ENCODE measurements at places on chromosomes 2 and 18.

- DNase-seq: no peak
Measured at GRCh38 chr18:8745355-8746014, 40.1 kb downstream of the MTCL1 start.

DNA sequence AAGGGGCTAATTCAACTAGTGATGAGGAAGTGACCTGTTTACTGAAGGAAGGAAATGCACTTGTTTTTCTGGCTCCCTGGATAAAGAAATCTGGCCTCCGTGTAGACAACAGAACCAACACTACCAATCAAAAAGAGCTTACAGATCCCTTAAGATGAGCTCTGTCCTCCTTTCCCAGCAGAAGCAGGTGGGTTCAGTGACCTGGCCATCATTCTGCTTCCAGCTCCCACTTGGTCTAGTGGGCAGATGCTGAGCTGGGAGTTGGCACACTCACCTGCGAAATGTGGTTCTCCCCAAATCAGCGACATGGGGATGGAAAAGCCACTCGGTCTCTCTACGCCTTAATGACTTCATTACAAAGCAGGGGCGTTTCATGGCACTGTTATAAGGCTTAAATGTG lies 132.6 kb downstream of the AFF3 start:
- no peak for DNase-seq

DNA sequence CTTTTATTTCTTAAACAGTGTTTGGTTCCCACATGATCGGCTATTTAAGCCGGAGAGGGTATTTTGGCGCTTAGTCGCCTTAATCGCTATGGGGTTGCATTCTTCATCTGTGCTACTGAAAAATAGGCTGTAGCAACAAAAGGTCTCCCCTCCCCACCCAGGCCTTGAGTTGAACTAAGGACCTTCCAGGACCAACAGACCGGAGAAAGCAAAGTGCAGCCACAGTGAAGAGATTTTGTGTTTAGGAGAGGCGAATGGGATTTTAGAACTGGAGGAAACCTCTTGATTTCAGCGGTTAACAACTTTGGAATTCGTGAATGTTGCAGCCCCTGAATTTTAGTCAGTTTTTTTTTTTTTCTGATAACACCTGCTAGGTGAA lies 1.4 kb downstream of the ITGA6 start:
- DNase-seq: no peak

- peak; percentile 5 for DNase-seq
Measured at GRCh38 chr2:2823061-2823753, 492.1 kb upstream of the MYT1L start.

DNA sequence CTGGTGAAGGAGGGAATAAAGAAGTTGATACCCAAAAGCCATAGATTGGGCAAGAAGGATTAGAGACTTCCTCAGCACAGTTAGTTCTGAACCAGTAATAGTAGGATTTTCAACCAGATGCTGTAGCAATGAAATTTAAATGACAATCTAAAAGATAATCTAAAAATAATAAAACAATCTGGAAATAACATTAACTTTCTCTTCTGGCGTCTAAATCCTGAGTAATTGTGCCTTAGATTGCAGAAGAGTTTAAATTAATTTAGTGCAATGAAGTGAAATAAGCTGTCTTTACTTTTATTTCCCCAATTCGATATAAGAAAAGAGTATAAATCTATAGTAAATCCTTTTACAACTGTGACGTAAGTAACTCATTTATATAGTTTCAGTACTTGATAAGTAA lies 186.8 kb upstream of the DOK6 start:
- DNase-seq: no peak

- no peak for DNase-seq
Measured at GRCh38 chr2:127358044-127358443, 29.7 kb downstream of the MAP3K2 start.

DNA sequence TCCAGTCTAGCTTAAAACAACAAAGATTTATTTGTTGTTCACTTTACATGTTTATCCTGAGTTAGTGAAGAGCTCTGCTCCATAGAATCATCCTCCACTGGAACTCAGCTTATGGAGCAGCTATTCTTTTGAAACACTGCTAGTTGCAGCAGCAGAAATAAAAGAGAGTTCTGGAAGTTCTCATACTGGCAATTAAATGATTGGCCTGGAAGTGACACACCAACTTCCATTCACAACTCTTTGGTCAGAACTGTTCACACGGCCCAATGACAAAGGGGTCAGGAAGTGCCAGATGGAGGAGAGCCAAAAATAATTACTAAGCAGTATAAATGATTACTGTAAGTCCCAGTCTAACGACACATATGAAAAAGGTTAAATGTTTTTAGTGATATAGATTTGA lies 39.1 kb downstream of the FBXO11 start:
- no peak for DNase-seq

DNA sequence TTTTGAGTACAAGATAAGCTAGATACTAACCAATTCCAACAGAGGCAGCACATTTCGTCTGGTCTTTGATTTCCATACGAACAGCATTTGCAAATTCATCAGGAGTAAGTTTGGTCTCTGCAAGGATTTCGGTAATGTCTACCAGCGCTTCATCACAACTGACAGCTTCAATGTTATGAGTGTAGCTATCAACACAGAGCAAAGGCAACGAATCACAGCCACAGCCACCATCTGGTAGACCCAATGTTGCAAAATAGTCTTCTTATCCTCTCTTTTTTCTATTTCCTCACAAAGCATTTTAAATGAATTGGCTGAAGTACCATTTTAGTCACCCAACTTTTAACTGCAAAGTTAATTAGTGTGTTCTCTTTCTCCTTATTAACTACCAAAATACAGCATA lies 68.3 kb downstream of the REV1 start:
- no peak for DNase-seq

GRCh38 chr2:230455005-230455684 lies 39.1 kb downstream of the SP100 start:
- no peak for DNase-seq

- no peak for DNase-seq
Measured at GRCh38 chr18:74233933-74234325, 57.8 kb downstream of the CYB5A start.
